Transverse colon (tissue), 4 donors: ENCODE measurements at places on chromosomes 12 and 14. TPM values are rescaled to one million over a fixed set of nuclear protein-coding genes. Genes with fewer than 3 reads are reported as not detected.

- no peak for DNase-seq
These were observed 1.1 kb upstream of the STK38L start for GRCh38 chr12:27243006-27243405.

- no peak for DNase-seq
These were observed 52.0 kb downstream of the SLC38A4 start for GRCh38 chr12:46773586-46774321.

DNA sequence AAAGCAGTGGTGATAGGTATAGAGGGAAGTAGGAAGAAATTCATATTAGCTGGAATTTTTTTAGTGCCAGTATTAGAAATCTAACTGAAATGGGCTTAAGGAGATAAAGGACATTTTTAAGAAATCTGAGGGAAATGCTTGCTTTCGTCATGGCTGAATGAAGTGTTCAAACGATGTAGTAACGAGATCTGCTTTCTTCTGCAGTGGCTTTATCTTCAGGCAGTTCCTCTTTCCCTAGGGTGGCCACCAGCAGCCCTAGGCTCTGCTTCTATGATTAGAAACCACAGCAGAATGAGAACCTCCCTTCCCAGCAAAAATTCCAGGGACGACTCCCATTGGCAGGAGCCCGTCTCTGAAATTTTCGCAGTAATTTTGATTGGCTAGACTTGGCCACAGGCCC lies 163.9 kb upstream of the FRMD6 start:
- no peak for DNase-seq

- no peak for DNase-seq
These were observed 75.4 kb downstream of the ETV6 start for GRCh38 chr12:11724888-11725311.

DNA sequence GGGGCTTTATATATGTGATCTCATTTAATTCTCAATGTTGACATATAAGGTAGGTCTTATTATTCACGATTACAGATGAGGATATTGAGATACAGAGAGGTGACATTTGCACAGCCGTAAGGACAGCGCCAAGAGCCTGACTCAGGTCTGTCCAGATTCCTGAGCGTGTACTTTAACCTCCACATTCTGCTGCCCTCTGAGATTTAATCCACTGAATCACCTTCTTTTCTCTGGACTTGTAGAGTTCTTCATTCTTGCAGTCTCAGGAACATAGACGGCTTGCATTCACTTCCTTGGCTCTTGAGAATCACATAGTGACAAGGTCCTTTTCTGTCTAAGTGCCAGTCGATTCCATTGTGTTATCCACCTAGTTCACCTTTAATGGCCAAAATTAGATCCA lies 141.0 kb upstream of the ARHGAP5 start:
- peak; percentile 19 for DNase-seq

GRCh38 chr12:12081836-12082497 lies 11.2 kb downstream of the BCL2L14 start:
- DNase-seq = peak; percentile 78

AGAP2 gene
- 9.0 TPM for total RNA-seq

CMKLR1 gene
- total RNA-seq = 13.5 TPM

OVCH1 gene
- not detected for total RNA-seq

ZC3H14 gene
- total RNA-seq = 29.9 TPM
